ENCODE measurements at places on chromosomes 11 and 22.

GRCh38 chr22:26143806-26144325 is 25.4 kb upstream of the SEZ6L start:
- no peak for DNase-seq

DNA sequence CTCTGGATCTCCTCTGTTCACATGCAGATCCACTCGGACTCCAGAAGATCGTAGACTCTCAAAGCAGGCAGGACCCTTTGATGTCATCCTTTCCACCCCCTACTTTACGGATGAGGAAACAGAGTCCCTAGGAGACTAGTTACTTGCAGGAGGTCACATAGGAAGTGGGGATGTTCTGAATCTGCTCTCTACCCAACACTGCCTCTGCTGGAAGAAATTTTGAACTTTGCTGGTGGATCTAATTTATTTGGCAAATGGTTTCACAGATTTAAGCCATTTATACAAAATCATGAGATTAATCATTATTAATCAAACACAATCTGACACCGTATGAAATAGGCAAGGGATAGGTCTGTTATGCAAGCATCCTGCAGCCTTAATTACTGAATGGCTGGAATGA is 55.0 kb upstream of the USP47 start:
- no peak for DNase-seq

GRCh38 chr22:48228468-48228867 is 1466.0 kb downstream of the TBC1D22A start:
- DNase-seq: no peak

- no peak for DNase-seq
These were observed 163.7 kb downstream of the DYNC2H1 start for GRCh38 chr11:103272876-103273275.

DNA sequence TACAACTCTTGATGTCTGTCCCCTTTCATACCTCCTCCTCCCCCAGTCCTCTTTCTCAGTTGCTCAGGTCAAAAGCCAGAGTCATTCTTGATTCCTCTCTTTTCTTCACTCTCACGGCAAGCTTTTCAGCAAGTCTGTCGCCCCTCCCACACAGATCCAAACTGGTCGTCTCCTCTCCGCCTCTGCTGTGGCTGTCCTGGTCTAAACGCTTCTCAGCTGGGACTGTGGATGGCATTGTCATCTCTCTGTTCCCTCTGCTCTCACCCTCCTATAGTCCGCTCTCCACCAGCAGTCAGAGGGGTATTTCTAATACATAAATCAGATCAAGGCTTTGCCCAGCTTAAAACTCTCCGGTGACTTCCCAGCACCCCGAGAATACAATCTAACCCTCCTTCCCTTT is 46.8 kb upstream of the SPATA19 start:
- DNase-seq: no peak

GRCh38 chr22:40620464-40621046 is 16.0 kb downstream of the MRTFA start:
- no peak for DNase-seq

DNA sequence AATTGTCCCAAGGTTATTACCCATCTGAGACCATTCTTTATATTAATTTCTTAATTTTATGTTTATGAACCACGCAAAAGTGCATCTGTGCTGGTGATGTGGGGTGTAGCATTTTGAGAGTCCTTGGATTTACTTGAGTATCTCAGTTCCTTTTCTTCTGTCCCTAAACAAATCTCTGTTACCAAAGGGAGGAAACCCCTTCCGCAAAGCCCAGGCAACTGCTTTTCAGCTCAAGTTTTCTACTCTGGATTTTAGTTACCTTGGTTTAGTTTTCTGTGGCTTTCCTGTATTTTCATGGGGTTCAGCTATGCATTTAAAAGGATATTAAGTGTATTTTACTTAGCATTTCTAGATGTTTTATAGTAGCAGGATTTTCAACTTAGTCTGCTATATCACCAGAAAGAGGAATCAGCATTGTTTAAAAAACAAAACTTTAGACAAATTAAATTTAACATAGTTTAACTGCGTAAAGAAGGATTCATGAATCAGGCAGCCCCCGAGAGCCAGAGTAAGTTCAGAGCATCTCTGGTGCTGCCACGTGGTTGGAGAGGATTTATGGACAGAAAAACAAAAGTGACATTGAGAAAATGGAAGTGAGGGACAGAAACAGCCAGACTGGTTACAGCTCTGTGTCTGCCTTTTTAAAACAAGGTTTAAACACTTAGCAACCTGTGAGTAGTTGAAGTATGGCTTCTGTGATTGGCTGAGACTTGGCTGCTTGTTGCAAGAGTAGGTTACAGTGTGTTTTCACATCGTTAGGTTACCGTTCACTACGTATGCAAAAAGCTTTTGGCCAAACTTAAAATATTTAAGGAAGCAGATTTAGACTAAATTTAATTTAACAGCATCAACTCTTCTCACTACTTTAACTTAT is 9.6 kb downstream of the ADM start:
- DNase-seq: no peak

DNA sequence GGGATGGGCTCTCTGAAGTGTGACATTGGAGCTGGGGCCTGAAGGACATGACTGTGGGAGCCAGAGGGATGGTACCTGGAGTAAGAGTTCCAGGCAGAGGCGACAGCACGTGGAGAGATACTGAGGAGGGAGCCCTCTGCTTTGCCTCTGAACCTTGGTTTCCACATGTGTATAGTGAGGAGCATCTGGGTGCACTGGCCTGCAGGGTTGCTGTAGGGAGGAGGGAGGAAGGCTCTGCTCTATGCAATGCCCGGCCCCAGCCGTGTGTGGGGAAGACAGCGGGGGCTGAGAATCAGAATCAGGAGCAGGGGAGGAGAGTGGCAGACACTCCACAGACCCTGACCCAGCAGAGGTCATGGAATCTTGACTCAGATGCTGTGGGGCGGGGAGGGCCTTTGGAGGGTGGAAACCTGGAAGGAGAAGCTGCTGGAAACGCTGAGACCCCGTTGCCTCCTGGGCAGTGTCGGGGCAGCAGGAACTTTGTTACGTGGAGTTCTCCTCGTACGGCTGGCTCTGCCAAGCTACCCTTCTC is 4.0 kb downstream of the SCYL1 start:
- no peak for DNase-seq

DNA sequence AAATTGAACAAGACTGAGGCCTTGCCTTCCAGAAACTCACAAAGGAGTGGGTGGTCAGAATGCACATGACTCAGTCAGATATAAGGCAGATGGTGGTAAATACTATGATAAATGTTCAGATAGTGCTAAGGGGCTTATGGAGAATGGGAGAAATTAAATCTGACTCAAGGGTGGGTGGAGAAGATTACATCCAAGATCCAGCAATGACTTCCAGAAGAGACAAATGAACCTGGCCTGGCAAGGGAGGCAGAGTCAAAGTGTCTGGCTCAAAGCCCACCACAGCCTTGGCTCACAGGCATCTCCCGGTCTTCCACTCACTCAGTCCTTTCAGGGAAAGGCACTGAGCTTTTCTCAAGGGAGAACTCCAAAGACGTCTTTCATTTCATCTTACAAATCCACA is 6.1 kb upstream of the ZBTB16 start:
- DNase-seq: no peak

DNA sequence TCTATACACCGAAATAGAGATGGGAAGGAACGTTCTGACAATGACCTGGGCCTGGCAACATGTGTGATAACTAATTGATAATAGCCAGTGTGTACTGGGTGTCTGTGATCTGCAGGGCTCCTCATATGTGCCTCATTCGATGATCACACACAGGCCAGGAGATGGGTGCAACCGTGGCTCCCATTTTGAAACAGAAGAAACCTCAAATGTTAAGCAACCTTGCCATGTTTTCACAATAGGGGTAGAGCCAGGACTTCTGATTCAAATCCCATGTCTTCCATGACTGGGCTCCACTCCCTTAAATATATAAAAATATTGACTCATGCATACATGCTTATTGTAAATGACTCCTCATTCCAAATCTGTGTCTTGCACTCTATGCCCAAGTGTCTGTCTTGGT is 11.1 kb downstream of the APOL3 start:
- no peak for DNase-seq

DNA sequence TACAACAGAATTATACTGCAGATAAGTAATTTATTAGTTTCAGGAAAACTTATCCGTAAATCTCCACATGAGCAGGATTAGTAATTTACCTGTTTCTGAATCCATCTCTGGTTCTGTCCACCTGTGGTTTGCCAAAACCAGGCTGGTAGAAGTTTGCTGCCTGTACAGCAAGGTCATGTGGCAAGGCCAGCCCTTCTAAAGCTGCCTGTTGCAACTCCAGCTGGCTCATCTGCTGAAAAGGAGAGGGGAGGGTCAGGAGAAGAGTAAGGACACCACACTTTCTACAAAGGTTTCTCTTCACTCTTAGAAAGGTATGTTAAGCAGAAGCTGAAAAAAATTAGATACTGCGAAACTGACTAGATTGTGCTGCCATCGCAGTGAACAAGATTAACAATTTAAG is 42.3 kb downstream of the EIF4ENIF1 start:
- DNase-seq: no peak

- DNase-seq: no peak
These were observed 69.7 kb upstream of the BMAL1 start for GRCh38 chr11:13207665-13208594.

- no peak for DNase-seq
These were observed 26.8 kb downstream of the OR2AG2 start for GRCh38 chr11:6745018-6745417.

DNA sequence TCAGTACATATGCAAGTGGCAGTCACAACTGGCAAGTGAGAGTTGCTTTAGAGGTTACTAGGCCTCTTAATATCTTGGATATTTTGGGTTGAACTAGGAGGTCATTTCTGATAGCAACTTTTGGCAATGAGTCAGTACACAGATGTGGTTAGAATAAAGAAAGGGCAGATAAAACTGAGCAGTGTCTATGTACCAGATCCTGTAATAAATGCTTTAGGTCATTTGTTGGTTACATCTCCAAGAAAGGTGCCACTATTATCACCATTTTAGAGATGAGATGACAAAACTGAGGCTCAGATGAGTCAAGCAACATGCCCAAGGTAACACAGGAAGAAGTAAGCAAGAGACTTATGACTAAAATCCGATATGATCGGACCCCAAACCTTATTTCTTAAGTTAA is 25.0 kb downstream of the MAML2 start:
- no peak for DNase-seq
